ENCODE measurements at places on chromosomes 3 and 15.

GRCh38 chr15:52653431-52653964 is 25.7 kb downstream of the ATOSA start:
- DNase-seq: no peak

DNA sequence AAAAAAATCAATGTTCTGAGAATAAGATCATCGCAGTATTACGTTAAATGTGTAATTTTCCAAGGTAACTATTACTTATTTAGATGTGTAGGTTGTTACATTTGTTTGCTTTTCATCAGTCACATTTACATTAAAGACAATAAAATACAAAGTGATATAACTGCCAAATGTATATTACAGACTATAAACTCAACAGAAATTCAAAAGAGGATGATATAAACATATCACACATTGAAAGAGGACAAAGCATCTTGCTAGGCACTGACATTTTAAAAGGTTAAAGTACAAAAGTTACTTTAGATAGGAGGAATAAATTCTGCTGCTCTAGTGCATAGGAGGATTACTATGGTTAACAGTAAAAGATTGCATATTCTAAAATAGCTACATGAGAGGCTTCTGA is 16.1 kb downstream of the VGLL4 start:
- DNase-seq: no peak

DNA sequence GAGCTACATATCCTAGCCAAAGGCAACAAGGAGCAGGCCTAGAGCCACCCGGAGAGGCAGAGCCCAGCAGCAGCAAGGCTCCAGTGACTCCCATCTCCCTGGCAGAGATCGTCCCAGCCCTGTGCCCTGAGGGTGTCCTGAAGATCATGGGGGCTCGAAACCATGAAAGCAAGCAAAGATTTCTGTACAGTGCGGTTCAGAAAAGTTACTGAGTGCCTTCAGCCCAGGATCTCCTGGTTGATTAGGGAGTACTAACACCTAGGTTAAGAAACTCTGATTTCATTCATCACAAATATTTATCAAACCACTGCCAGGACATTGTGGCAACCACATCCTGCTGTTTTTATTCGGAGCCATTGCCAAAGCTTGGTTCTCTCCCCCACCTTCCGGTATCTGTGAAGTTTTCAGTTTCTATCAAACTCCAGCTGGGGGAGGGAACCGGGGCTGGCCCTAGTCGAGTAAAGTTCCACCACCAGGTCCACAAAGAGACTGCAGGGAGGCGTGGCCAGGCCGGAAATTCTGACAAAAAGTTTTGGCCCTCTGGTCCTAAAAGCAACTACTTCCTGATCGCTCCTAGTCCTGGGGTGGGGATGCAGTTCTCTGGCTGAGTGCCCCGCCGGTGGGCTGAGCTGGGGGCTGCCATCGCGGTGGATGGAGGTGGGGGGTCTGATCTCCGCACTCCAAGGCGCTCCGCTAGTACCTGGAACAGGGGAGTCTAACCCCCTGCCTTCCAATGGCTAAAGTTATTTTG is 1.2 kb downstream of the RAB43 start:
- peak; percentile 96 for DNase-seq

DNA sequence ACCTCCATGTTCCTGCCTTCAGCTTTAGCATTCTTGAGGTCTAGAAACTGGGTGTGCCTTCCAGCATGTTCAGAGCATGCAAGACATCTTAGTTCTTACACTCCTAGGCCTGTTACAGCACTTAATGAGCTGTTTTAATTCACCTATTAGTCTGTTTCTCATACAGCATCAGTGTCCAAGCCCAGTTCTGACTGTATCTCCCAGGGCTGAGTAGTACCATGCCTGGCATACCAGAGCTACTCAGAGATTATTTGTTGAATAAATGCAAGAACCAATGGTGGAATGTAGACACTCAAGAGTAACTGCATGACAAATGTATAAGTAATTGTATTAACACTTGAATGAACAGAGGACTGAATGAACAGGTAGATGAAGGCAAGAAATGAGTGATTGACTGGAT is 61.8 kb upstream of the SCN5A start:
- no peak for DNase-seq

- no peak for DNase-seq
These were observed 714.3 kb upstream of the CFAP20DC start for GRCh38 chr3:59764171-59764570.

DNA sequence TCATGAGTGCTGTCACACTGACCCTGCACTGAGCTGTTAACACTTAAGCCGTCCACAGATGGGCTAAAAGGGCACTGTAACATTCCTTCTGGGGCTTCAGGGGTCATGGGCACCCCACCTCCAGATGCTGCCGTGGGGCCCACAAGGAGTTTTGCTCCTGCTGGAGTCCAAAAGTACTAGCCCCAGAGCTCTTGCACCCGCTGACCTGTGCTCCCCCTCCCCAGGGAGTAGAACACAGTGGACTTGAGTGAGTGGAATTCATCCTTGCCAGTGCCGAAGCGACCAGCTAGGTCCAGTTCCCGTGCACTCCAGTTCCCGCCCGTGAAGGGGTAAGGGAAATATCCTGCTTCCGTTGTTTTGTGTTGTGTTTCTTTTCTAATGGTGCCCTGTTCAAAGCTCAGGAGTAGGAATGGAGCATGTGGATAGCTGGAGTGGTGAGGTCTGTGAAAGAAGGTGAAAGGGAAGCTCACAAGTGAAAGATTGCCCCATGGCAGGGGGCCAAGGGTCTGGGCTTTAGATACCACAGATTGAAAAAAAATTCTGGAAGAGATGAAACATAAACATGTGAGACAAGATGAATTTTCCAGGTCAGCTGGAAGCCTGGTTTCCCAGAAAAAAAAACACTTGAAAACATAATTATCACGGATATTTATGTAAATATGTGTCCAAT is 36.6 kb downstream of the SLCO2A1 start:
- peak; percentile 47 for DNase-seq

- no peak for DNase-seq
These were observed 50.9 kb downstream of the MYL3 start for GRCh38 chr3:46812237-46812791.

DNA sequence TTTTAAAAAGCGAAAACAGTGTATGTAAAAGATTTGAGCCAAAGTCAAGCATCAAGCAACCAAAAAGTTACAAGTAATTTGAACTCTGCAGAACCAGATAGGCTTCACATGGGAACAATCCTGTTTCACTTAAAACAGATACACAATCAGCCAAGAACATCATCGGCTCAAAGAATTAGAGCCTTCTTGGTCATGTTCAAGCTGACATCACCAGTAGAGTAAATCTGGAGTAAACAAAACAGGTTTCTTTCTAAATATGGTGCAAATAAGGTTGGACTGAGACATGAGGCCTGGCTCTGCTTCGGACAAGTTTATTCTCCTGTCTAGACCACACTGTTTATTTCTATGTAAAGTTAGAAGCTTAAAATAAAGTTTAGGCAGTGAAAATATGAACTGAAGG is 116.0 kb downstream of the GMNC start:
- DNase-seq: no peak

DNA sequence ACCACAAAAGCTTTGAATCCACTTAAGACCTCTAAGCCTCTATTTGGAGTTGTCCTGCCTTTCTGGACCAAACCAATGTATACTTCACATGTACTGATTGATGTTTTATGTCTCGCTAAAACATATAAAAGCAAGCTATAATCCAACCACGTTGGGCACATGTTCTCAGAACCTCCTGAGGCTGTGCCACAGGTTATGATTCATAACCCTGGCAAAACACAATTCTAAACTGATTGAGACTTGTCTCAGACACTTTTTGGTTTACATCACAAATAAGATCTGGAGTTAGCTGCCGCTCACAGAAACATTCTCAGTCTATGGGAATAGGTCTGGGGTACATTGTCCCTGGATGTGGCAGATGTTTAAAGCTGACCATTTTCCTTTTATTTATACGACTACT is 53.4 kb upstream of the EPHA6 start:
- no peak for DNase-seq

GRCh38 chr3:51637941-51638471 is 33.0 kb upstream of the TEX264 start:
- no peak for DNase-seq

DNA sequence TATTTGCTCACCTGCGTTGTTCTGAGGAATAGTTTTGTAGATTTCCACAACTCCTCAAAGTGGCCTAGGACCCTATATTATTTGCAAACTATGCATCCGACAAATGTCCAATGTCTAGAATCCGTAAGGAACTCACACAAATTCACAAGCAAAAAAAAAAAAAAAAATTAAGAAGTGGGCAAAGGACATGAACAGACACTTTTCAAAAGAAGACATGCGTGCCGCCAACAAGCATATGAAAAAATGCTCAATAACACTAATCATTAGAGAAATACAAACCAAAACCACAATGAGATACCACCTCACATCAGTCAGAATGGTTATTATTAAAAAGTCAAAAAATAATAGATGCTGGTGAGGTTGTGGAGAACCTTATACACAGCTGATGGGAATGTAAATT is 398.5 kb upstream of the PROK2 start:
- DNase-seq: no peak

GRCh38 chr15:71647487-71647808 is 162.9 kb upstream of the NR2E3 start:
- DNase-seq: no peak

GRCh38 chr3:104960579-104960978 is 406.1 kb upstream of the ALCAM start:
- DNase-seq: no peak

- no peak for DNase-seq
These were observed 104.2 kb upstream of the PFN2 start for GRCh38 chr3:150074697-150075416.

DNA sequence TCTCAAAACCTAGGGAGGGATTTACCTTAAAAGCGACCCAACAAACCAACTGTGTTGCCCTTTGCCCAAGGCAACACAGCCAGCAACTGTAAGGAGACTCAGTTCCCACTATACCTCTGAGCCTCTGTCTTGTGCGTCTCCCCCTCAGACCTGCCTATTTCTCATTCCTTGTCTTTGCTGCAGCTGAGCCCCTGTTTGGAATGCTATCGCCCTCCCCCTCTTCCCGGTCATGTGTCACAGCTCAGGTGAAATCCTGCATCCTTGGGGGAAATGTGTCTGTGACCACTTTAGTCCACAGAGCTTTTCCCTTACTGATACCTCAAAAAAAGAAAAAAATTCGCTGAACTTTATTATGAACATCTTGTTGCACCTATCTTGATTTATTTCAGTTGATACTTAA is 52.0 kb upstream of the LRIG1 start:
- DNase-seq: no peak

GRCh38 chr15:62407216-62407615 is 242.1 kb upstream of the C2CD4B start:
- no peak for DNase-seq

DNA sequence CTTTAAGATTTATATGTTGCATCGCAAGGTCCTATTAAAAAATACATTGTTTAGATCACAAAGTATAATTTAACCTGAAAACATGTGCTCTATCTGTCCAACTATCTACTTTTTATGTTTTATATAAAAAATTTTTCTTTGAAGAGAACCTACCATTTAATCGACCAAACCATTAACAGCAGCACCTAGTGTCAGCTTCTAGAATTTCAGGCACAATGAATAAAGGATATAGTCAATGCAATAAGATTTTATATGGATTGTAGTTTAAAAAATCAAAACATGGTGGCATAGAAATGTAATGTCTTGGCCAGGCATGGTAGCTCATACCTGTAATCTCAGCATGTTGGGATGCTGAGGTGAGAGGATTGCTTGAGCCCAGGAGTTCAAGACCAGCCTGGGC is 313.7 kb downstream of the GAP43 start:
- no peak for DNase-seq

DNA sequence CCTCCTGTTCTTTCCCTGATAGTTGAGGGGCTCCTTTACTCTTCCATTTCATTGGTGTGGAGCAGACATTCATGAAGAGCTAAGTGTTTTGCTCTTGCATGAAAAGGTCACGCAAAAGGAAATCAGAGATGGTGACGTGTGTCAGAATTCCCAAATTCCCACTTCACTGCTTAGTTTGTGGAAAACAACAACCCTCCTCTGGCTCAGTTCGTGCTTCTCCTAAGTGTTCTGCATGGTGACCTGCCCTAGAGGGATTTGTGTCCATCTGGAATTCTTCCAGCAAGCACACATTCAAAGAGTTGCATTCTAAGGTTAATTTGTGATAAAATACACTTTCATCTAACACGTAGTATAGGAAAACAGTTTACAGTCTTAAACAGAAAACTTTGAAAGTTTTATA is 95.6 kb downstream of the IMPG2 start:
- DNase-seq: no peak

- DNase-seq: no peak
These were observed 20.0 kb upstream of the CILP start for GRCh38 chr15:65231306-65231705.

DNA sequence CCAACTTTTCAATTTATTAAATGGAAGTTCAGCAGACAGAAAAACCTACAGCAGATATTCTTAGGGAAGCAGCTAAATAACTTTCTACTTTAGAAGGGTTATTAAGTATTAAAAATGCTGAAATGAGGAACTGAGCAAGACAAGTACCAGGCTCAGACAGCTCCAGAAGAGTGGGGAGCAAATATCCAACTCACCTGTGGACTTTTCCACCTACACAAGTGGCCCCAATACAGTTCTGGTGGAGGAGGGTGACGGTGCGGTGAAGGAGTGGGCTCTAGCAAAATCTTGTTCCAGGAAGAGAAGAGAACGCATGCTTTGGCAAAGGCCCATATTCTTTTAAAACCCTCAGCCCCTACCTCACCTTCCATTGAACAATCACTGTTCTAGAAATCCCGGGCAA is 129.7 kb upstream of the LMOD3 start:
- no peak for DNase-seq

- DNase-seq: no peak
These were observed 485.4 kb upstream of the TPRG1 start for GRCh38 chr3:188686324-188686723.

- no peak for DNase-seq
These were observed 6.8 kb downstream of the ONECUT1 start for GRCh38 chr15:52783191-52783829.

- DNase-seq: no peak
These were observed 174.7 kb upstream of the CNTN3 start for GRCh38 chr3:74789111-74789510.

- no peak for DNase-seq
These were observed 78.1 kb downstream of the ATP10A start for GRCh38 chr15:25784876-25785640.

DNA sequence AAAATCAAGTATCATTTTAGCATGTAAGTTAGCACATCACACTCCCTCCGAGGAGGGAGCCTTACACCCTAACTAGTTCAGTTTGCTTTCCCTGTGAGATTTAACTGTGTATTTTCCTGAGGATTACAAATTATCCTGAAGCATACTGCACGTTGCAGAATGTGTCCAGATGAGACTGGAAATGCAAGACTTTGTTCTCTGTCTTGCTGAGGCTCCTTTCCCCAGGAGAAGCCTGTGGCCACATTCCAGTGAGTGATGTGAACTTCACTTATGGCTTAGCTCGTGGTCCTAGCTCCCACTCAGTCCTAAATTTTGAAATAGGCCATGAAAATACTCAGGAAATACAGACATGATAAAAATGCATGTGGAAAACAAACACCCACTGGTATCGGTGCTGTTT is 23.7 kb downstream of the PDZRN3 start:
- no peak for DNase-seq

DNA sequence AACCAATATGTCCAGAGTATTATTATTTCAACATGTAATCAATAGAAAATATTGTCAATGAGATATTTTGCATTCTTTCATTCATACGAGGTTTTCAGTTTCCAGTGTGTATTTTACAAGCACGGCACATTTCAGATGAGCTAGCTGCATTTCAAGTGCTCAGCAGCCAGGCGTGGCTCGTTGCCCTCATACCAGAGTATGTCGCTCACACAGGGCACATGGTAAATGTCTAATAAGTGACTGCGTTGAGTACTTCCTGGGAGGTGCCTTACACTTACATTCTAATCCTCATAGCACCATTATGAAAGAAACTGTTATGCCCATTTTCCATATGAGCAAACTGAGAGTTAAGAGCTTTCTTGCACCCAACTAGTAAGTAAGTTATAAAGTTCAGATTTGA is 47.4 kb downstream of the TMEM266 start:
- no peak for DNase-seq
